ENCODE measurements at places on chromosomes 3 and 15.

- no peak for DNase-seq
Measured at GRCh38 chr3:48440590-48440958, 517 bp downstream of the TMA7 start.

DNA sequence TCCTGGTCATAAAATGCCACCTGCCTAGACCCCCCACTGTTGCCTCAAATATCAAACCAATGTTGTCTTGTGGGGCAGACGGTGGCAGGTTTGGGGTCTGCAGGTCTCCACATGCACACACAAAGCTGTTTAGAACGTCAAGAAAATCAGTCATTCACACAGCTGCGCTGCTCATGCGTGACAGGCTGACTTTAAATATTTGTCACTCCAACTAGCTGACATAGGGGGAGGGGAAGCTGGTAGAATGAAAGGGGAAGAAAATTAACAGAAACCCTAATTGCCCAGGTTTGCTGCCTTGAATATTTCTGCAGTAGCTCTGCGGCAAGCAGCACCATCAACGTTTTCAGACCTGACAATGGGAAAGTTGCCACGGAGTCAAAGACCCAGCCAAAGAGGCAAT, 201.8 kb downstream of the ABHD5 start:
- DNase-seq: no peak

- DNase-seq: no peak
Measured at GRCh38 chr3:161101609-161102008, 3.5 kb downstream of the B3GALNT1 start.

DNA sequence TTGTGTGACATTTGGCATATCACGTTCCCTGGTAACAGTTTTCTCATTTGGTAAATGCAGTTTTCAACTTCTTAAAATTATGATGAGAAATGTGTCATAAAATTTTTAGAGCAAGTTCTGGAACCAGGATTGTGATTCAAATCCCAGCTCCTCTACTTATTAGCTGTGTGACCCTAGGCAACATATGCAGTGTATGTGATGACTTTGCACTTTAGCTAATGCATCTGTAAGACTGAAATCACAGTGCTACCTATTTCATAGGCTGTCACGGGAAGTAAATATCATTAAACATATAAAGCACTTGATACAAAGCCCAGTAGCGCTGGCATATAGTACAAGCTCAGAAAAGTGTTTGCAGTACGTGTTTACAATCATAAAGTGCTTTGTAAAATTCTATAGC, 419.4 kb downstream of the GRM7 start:
- no peak for DNase-seq

DNA sequence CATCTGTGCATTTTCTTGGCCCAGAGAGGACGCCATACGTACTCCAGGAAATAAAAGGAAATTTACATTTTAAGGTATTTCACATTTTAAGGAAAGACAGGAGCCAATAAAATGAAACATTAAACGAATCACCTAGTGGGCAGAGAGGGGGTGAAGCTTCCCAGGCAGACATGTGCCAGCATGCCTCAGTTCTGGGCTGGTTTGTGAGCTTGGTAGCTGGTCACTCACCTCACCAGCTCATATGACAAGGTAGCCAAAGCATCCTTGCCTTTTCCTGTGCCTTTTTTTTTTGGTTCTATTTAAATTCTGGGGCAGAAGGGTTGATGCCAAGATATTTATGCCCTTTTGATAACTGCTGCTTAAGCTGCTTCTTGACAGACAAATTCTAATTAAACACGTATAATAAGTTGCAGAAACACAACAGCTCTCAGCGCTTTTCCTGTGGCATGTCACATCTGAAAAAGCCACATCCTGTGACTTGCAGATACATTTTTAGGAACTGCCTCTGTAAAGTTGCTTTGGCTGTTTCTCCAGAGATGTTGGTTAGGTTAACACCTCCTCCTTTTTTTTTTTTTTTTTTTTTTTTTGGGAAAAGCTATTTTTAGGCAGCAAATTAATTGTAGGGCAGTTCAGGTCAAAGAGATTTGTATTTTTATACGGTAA, 218.6 kb downstream of the PDCD6IP start:
- DNase-seq: no peak

DNA sequence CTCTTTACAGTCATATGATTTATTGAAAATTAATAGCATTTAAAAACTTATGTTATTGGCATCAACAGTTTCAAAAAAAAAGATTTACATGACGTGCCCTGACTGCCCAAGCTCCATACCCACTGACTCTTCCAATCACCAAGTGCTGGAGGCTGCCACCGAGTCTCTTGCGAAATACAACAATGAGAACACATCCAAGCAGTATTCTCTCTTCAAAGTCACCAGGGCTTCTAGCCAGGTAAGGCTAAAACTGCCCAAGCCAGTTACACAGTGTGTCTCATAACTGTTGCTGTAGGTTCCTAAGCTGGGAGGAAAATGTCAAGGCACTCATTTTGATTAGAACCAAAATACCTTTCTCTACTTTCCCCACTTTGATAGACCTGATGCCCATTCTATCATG, 4.5 kb downstream of the FETUB start:
- DNase-seq: no peak
